ENCODE measurements at places on chromosomes 6 and 20.
A peak's percentile ranks its signal among the peaks of the same experiment; 100 is the strongest.

GRCh38 chr20:5153612-5154542 is 27.1 kb downstream of the CDS2 start:
- no peak overlapping the region for H3K27ac ChIP-seq
- peaks cover 29% of the 10 kb centered on the region for H3K4me1 ChIP-seq
- DNase-seq = no peak
- no peaks in the 10 kb centered on the region for H3K27me3 ChIP-seq
- H3K4me3 ChIP-seq = no peak overlapping the region

DNA sequence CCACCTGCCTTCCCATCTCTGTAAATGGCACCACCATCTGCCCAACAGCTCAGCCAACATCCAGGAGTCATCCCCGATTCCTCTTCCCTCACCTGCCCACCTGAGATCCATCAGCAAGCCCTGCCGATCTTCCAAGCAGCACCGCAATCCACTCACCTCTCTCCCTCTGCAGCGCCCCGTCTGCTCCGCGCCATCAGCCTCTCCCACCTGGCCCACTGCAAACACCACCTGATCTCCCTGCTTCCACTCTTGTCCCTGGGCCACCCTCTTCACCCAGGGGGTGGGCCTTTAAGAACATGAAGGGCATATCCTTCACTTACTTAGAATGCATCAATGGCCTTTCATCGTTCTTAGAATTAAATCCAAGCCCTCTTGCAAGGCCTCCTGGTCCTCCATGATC is 457.3 kb upstream of the SULF2 start:
- no peaks in the 10 kb centered on the region for H3K36me3 ChIP-seq
- no peak overlapping the region for H3K27ac ChIP-seq
- no peak overlapping the region for H3K4me3 ChIP-seq
- no peak for DNase-seq

GRCh38 chr6:106966671-106967640 is 7.6 kb downstream of the CD24 start:
- no peak overlapping the region for H3K4me3 ChIP-seq
- H3K36me3 ChIP-seq = no peaks in the 10 kb centered on the region
- no peaks in the 10 kb centered on the region for H3K27me3 ChIP-seq
- no peaks in the 10 kb centered on the region for H3K4me1 ChIP-seq
- H3K27ac ChIP-seq = peak overlapping the region; percentile 36
- DNase-seq = no peak

DNA sequence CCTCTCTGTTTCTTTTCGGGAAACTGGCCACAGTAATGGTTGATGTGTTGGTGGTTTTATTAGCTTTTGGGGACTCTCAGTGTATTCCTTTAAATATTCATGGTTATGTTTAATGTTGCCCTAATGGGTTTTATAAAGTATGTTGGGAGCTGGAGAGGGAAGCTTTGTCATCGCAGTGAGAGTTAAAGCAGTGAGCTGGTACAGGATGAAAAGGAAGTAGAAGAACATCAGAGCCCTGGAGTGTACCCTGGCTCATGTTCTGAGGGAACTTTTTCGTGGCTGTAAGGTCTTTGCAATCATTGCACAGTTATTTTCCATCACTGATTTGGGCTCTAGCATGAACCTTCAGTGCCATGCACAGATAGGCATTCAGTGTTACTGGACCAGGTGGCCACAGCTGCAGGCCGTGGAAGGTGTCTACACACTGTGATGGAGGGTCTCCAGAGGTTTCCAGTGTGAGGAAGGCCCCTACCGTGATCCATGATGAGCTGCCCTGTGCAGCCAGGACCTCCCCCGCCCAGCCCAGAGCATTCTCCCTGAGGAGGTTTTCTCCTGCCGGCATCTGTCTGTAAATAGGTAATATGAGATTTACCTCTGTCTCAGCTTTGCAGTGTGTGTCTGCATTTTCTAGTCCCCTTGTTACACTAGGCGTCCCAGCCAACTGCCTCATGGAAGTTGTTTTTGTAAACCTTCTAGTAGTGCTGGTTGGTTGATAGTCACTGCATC is 22.4 kb upstream of the TMEM217 start:
- no peak overlapping the region for H3K27ac ChIP-seq
- H3K4me3 ChIP-seq = no peak overlapping the region
- H3K27me3 ChIP-seq = no peaks in the 10 kb centered on the region
- no peak for DNase-seq

- no peaks in the 10 kb centered on the region for H3K27me3 ChIP-seq
- H3K4me1 ChIP-seq = no peaks in the 10 kb centered on the region
These were observed 38.2 kb upstream of the HDAC2 start for GRCh38 chr6:114009192-114009591.

DNA sequence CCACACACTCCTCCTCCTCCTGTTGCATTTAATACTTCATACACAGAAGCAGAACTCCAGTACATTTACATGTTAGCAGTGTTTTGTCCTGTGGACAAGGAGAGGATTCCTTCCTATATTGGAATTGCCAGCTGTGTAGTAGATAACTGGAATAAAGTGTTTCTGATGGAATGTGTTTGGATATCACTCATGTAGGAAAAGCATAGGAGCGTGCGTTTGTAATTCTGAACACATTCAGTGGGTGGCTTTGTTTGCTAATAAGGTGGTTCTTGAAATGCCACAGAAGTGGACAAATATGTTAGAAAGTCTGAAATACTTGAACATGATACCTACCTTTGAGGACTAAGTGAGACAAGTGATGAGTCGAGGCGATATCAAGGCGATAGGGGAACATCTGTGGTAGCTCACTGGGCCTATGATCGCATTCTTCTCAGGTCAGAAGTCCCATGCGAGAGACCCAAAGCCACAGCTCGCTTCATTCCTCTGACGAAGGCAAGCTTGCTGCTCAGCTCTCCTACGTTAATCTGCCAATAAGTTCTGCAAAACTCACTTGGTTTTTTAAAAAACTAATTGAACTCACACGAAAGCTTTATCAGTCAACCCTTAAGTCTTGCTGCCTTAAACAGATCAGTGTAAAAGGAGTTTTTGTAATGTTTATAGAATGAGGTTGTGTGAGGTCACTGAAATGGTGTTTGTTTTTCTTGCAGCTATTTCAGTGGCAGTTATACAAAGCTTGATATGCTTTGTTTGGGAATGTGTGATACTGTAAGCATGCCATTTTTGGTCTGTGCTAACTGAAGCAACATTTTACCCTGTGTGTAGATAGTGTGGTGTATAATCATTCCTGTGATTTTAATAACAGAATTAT is 159.9 kb downstream of the SOX4 start:
- DNase-seq = no peak
- H3K27ac ChIP-seq = no peak overlapping the region
- no peak overlapping the region for H3K4me3 ChIP-seq
- H3K27me3 ChIP-seq = no peaks in the 10 kb centered on the region
- no peaks in the 10 kb centered on the region for H3K4me1 ChIP-seq

DNA sequence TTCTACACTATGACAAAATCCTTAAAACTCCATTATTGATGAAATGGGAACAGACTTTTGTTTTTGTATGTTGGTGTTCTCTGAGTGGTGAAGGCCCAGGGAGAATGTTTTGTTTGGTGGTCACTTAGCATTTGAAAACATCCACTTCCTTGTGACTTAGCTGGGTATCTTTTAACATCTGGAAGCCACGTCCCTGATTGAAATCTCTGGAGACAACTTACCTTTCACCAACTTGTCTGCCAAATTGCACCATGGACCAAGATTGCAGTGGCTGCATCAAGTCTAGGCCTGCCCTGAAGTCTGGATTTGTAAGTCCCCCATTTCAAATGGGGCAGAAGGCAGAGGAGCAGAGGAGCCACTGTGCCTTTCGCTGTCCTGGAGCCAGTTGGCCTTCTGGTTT is 534 bp upstream of the EFCAB8 start:
- H3K4me1 ChIP-seq = no peaks in the 10 kb centered on the region
- H3K36me3 ChIP-seq = peaks cover 50% of the 10 kb centered on the region
- no peak for DNase-seq
- H3K27me3 ChIP-seq = no peaks in the 10 kb centered on the region

DNA sequence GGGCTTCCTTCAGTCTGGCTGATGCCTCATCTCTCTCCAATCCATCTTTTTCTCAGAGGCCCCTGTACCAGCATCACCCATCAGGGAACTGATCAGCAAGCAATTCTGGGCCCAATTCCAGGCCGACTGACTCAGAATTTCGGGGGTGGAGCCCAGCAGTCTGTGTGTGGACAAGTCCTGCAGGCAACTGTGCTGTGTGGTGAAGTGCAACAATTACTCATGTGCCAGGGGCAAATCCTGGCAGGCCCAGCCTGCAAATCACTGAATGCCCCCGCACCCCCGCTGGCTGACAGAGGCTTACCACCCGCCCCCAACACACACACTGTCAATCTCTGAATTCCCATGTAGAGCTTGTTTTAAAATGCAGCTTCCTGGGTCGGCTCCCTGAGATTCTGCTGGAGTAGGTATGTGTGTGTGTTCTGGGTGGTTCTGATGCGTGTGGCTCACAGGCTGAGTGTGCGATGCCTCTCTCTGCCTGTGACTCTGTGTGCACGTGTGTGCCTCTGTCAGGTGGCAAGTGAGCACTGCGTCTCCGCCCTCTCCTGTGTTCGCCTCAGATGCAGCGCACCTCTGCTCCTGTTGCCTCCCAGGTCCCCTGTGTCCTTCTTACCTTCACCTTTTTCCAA is 45.4 kb downstream of the SSR1 start:
- no peak for DNase-seq
- no peaks in the 10 kb centered on the region for H3K27me3 ChIP-seq
- peak overlapping the region; percentile 67 for H3K27ac ChIP-seq
- no peak overlapping the region for H3K4me3 ChIP-seq
- no peaks in the 10 kb centered on the region for H3K36me3 ChIP-seq
- H3K4me1 ChIP-seq = peaks cover 7% of the 10 kb centered on the region

GRCh38 chr6:149723771-149724417 is 6.0 kb upstream of the LATS1 start:
- no peak overlapping the region for H3K27ac ChIP-seq
- H3K36me3 ChIP-seq = peaks cover 44% of the 10 kb centered on the region
- DNase-seq = no peak
- H3K4me1 ChIP-seq = peaks cover 4% of the 10 kb centered on the region
- H3K27me3 ChIP-seq = no peaks in the 10 kb centered on the region

- no peaks in the 10 kb centered on the region for H3K36me3 ChIP-seq
- H3K27ac ChIP-seq = no peak overlapping the region
- no peak overlapping the region for H3K4me3 ChIP-seq
- no peaks in the 10 kb centered on the region for H3K27me3 ChIP-seq
These were observed 655.7 kb upstream of the MAP3K7 start for GRCh38 chr6:91242614-91242949.

DNA sequence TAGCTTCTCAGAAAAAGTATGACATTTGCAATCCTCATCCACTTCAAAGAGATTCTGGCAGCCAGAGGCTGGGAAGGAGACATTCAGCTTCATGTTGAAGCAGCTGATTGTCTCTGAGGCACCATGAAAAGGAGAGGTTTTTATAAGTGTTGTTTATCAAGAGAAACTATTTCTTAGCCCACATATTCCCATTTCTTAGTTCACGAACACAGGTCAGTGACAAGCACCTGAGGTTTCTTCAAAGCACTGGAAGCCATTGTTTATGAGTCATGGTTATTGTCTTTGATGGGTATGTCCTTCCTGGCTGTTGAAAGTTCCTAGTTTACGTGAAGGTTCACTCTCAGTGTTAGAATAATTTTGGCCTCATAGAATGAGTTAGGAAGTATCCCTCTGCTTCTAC is 3.0 kb upstream of the DDX43 start:
- DNase-seq = no peak
- H3K36me3 ChIP-seq = no peaks in the 10 kb centered on the region
- H3K4me1 ChIP-seq = no peaks in the 10 kb centered on the region
- no peaks in the 10 kb centered on the region for H3K27me3 ChIP-seq
- H3K4me3 ChIP-seq = no peak overlapping the region

GRCh38 chr6:3701631-3702030 is 49.9 kb downstream of the PXDC1 start:
- DNase-seq = no peak
- H3K27me3 ChIP-seq = no peaks in the 10 kb centered on the region
- no peaks in the 10 kb centered on the region for H3K36me3 ChIP-seq

GRCh38 chr6:116003668-116004067 is 57.0 kb downstream of the FRK start:
- H3K36me3 ChIP-seq = no peaks in the 10 kb centered on the region
- H3K27ac ChIP-seq = no peak overlapping the region
- H3K4me1 ChIP-seq = no peaks in the 10 kb centered on the region
- H3K27me3 ChIP-seq = no peaks in the 10 kb centered on the region
- H3K4me3 ChIP-seq = no peak overlapping the region

DNA sequence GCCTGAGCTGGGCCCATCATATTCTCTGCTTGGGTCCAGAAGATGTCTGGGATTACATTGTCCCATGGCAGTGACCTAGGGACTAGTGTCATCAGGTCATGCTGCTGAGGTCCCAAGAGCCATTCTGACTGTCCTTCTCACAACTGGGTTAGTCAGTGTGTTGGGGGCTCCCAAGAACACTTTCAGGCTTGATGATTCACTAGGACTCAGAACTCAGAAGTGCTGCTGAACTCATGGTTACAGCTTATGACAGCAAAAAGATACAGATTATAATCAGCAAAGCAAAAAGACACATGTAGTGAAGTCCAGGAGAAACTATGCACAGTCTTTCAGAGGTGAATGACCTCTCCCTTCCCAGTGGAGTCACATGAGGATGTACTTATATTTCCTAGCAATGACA is 107.8 kb downstream of the SYNE1 start:
- H3K27me3 ChIP-seq = no peaks in the 10 kb centered on the region
- H3K4me1 ChIP-seq = no peaks in the 10 kb centered on the region
- DNase-seq = no peak
- H3K27ac ChIP-seq = no peak overlapping the region
- no peak overlapping the region for H3K4me3 ChIP-seq

GRCh38 chr20:63095718-63096654 is 89.2 kb upstream of the BHLHE23 start:
- no peaks in the 10 kb centered on the region for H3K36me3 ChIP-seq
- H3K4me1 ChIP-seq = peaks cover 5% of the 10 kb centered on the region
- no peak overlapping the region for H3K4me3 ChIP-seq
- DNase-seq = no peak
